Activated T-helper 2 cell treated with anti-CD3 and anti-CD28 coated beads, Interferon-gamma antibody, Interleukin-2, Interleukin-4, amounts not matched to agents 10 μg/mL and 5 μg/mL and 100 μg/mL, durations not matched to agents 14 hours and 24 hours and 36 hours (primary cell): ENCODE measurements at places on chromosomes 16 and 17. TPM values are rescaled to one million over a fixed set of nuclear protein-coding genes. Genes with fewer than 3 reads are reported as not detected.
A peak's percentile ranks its signal among the peaks of the same experiment; 100 is the strongest.

- peaks cover 13% of the 10 kb centered on the region for H3K36me3 ChIP-seq
- no peak overlapping the region for H3K27ac ChIP-seq
- DNase-seq = no peak
- peaks cover 8% of the 10 kb centered on the region for H3K27me3 ChIP-seq
- H3K4me3 ChIP-seq = no peak overlapping the region
- H3K4me1 ChIP-seq = peaks cover 40% of the 10 kb centered on the region
These were observed 14.5 kb downstream of the CD300LB start for GRCh38 chr17:74516561-74517328.

Gene NAGS
- total RNA-seq = 0.28 and 0.82 TPM in 2 replicates

DNA sequence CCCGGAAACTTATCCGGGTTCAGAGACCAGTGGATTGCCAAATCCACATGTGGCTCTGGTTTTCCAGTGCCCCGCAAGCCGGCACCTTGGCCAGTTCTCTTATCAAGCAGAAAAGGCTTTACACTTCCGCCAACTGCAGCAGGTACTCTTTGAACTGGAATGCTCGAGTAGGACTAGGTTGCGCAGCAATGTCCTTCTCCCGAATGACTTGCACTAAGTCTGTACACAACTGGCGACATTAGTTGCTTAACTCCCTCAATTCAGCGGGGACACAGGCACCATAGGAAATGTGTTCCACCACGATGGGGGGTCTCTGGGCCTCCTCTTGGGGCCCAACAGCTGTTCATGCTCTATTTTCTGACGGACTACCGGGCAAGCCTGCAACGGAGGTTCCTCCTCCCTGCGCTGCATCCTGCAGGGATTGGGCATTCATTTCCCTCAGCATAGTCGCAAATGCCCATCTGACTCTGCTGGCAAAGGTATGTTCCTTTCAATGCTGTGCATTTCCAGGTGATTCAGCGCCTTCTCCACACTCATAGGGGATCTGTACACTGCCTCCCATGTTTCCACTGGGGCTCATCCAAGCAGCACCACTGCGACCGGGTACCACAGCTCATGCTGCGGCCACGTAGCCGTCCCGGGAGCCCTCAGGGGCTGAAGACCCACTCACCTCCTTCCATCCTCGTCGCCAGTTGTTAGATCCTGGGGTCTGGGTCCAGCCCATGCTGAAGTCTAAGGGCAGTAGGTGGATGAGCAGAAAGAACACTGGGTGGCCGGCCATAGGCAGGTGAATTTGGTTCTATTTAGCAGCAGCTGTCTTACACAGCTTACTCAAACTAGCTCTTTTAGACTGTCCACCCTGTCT lies 34.2 kb upstream of the APPBP2 start:
- no peak for DNase-seq
- no peak overlapping the region for H3K27ac ChIP-seq
- H3K4me1 ChIP-seq = no peaks in the 10 kb centered on the region
- H3K4me3 ChIP-seq = no peak overlapping the region
- no peaks in the 10 kb centered on the region for H3K36me3 ChIP-seq

- H3K4me3 ChIP-seq = no peak overlapping the region
- H3K36me3 ChIP-seq = no peaks in the 10 kb centered on the region
- no peak for DNase-seq
- no peak overlapping the region for H3K27ac ChIP-seq
These were observed 33.2 kb downstream of the TIMM22 start for GRCh38 chr17:1029922-1030644.

Gene CHD3
- 158 and 164 TPM in 2 replicates for total RNA-seq

- no peak overlapping the region for H3K27ac ChIP-seq
- no peaks in the 10 kb centered on the region for H3K36me3 ChIP-seq
- DNase-seq = no peak
- H3K4me3 ChIP-seq = peak overlapping the region; percentile 72
These were observed 25.8 kb upstream of the HLF start for GRCh38 chr17:55238931-55239297.

Gene CCDC144A
- total RNA-seq = 2.0 and 3.0 TPM in 2 replicates

Gene RUNDC3A
- 0.16 and 0.18 TPM in 2 replicates for total RNA-seq

Gene RPAIN
- total RNA-seq = 61.0 and 63.1 TPM in 2 replicates

Gene RPL23
- 1,775 and 1,796 TPM in 2 replicates for total RNA-seq

Gene CX3CL1
- total RNA-seq = not detected in 2 replicates

DNA sequence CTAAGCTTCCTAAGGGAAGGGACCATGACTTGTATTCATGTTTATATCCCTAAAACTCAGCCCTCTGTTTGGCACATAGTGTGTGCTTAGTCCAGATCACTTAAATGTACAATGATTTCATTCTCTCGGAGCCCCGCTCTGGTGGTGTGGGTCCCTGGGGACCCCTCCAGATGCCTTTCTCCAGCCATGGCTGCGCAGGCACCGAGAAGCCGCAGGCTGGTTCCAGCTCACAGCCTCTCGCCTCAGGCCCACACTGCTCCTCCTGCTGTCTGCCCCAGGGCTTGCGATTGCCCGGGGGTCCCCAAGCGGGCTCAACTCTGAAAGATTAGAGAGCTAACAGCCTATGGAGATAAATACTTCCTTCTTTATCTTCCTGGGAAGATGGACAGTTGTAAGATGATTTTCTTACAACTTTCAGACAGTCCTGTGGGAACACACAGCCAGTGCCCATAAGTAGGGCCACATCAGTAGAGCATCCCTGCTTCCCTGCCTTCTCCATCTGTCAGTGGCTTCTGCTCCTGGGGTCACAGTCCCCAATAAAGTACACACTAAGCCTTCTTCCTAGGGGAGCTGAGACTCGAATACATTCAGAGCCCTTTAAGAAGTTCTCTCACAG lies 66.2 kb downstream of the CENPV start:
- DNase-seq = no peak
- peaks cover 46% of the 10 kb centered on the region for H3K4me1 ChIP-seq
- peak overlapping the region; percentile 97 for H3K27ac ChIP-seq

Gene WNT9B
- total RNA-seq = not detected in 2 replicates

GRCh38 chr17:42387661-42388380 lies 421 bp downstream of the STAT3 start:
- no peaks in the 10 kb centered on the region for H3K27me3 ChIP-seq
- H3K27ac ChIP-seq = peak overlapping the region; percentile 100
- peaks cover 39% of the 10 kb centered on the region for H3K4me1 ChIP-seq

Gene AGRP
- total RNA-seq = not detected in 2 replicates

GRCh38 chr16:2706611-2707311 lies 13.3 kb downstream of the PRSS27 start:
- no peaks in the 10 kb centered on the region for H3K4me1 ChIP-seq
- H3K27me3 ChIP-seq = no peaks in the 10 kb centered on the region
- no peak for DNase-seq
- H3K27ac ChIP-seq = no peak overlapping the region

DNA sequence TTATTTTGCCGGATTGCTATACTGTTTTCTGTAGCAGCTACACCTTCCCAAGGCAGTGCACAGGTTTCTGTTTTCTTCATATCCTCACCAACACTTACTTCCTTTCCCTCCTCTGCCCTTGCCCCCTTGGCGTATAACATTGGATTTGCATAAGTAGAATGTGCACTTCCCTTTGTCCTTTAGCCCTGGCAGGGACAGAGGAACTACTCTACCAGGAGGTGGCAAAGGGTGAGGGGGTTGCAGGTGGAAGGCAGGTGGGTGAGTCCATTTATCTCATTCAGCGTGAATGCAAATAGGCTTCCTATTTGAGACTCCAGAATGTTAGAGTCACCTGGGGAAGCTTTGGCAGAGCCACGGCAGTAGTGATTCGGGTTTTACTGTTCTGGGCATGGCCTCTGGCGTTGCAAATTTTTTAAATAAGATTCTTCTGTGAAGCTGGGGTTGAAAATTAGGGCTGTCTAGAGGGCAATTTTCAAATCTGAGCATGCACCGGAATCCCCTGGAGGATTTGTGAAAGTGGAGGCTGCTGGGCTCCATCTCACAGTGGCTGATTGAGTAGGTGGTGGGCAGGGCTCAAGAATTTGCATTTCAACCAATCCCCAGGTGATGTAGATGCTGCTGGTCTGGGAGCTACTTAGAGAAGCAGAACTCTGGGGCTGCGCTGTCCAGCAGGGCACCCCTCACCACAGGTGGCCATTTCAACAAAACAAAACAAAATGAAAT lies 84.7 kb downstream of the PLCG2 start:
- H3K4me1 ChIP-seq = no peaks in the 10 kb centered on the region
- no peak overlapping the region for H3K4me3 ChIP-seq
- H3K36me3 ChIP-seq = no peaks in the 10 kb centered on the region
- H3K27me3 ChIP-seq = no peaks in the 10 kb centered on the region

DNA sequence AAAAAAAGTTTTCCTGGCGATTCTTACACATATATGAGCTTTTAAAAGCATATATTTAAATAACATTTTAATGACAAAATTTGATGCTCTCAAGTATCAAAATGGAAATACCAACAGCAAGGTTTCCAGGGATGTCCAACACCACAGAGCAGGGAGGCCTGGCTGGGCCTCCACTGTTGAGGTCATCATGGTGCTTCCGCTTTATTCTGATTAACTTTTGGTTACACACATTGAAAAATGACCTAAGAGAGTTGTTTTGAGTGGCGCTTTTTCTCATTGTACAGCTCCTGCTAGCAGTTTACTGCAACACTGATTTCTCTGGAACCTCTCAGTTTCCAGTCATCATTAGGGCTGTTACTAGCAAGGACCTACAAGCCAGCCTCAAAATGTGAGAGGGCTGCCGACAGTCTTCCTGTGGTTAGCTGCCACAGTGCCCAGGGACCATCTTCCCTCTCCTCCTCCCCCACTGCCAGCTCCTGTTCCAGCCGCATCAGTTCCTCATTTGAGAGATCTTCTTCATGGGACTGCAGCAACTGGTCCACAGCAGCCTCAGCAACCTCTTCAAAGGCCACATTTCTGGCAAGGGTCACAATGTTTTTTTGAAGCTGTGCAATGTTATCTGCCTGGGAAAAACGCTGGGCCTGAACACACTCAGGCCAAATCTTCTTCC lies 21.3 kb downstream of the DEF8 start:
- H3K27me3 ChIP-seq = no peaks in the 10 kb centered on the region
- H3K4me1 ChIP-seq = peaks cover 15% of the 10 kb centered on the region

DNA sequence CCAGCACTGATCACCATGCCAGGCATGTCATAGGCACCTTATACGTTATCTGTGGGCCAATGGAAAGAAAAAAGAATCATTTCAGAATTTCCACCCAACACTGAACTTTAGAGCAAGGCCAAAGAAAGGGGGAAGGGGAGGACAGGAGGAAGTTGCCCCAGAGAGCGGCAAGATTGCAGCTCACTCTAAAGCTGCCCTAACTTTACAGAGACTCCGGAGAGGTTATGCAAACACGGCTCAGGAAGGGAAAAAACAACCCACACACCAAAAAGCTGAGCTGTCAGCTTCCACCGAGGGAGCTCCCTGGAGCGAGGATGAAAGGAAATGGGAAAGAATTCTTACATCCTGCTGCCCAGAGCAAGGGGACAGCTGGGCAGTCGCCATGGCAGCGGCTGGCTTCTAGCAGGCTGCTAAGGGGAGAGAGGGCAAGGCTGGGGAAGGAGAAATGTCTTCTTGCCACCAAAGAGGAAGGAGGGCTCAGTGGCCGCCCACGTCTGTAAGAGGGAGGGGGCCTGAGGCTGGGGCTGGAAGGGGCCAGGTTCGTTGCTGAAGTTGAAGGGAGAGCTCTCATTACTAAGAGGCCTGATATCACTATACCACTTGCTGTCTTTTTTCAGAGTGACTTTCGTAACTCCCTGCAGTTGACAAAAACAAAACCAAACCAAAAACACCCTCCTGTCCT lies 18.2 kb downstream of the COTL1 start:
- peak overlapping the region; percentile 78 for H3K4me3 ChIP-seq
- peak; percentile 55 for DNase-seq
- H3K36me3 ChIP-seq = peaks cover 65% of the 10 kb centered on the region
- peak overlapping the region; percentile 97 for H3K27ac ChIP-seq

Gene VAT1L
- total RNA-seq = not detected in 2 replicates

Gene CDK3
- 6.9 and 7.4 TPM in 2 replicates for total RNA-seq

- H3K27me3 ChIP-seq = peaks cover 34% of the 10 kb centered on the region
- H3K4me3 ChIP-seq = no peak overlapping the region
These were observed 4.3 kb downstream of the MT1H start for GRCh38 chr16:56673921-56674320.

DNA sequence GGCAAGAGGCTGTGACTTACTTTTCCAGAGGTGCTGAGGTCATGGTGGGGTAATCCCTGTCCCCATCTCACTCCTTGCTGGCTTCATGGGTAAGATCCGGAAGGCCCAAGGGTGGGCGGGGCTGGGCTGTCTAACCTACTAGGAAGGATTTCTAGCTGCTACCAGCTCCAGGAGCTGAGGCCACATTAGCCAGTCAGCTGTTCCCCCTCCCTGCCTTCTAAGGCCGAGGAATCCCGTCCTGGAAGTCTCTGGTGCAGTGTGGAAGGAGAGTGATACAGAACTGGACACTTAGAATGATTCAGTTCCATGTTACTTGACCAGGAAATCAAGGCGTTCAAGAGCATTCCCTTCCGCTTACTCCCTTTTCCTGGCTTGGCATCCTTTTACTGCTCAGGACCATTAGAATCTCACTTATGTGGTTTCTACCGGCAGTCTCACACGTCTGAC lies 8.9 kb downstream of the GNGT2 start:
- H3K27me3 ChIP-seq = no peaks in the 10 kb centered on the region
- H3K36me3 ChIP-seq = peaks cover 6% of the 10 kb centered on the region
- no peak overlapping the region for H3K4me3 ChIP-seq
- no peak overlapping the region for H3K27ac ChIP-seq

Gene IRX6
- total RNA-seq = not detected in 2 replicates

DNA sequence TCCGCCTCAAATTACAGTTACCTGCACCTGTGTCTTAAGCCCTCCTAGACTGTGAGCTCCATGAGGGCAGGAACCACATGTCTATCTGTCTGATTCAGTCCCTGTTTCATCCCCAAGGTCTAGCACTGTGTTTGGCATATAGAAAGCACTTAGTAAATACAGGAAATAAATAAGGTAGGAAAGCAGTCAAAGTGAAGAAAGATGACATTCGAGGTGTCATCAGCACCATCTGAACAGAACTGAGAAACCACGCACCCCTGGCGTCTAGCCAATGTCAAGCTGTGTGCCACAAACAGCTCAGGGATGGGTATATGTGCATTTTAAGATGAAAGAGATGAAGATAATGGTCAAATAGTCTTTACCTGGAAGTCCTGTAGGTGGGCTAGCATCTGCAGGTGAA lies 79.6 kb upstream of the ATP2A3 start:
- peaks cover 16% of the 10 kb centered on the region for H3K4me1 ChIP-seq
- DNase-seq = no peak
- H3K4me3 ChIP-seq = no peak overlapping the region
- peaks cover 69% of the 10 kb centered on the region for H3K36me3 ChIP-seq

DNA sequence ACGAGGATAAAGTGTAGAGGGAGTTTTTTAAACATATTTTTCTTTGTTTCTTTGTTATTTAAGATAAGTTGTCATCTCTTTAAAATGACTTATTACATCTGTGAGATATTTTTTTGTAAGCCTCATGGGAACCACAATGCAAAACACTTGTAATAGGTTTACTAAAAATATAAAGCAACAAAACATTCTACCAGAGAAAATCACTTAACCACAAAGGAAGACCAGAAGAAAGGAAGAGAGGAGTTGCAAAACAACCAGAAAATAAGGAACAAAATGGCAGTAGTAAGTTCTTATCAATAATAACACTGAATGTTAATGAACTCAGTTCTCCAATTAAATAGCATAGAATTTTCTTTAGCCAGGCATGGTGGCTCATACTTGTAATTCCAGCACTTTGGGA lies 22.9 kb downstream of the DHRS7B start:
- H3K27me3 ChIP-seq = no peaks in the 10 kb centered on the region
- no peak overlapping the region for H3K4me3 ChIP-seq
- DNase-seq = no peak
- H3K4me1 ChIP-seq = no peaks in the 10 kb centered on the region
- H3K27ac ChIP-seq = no peak overlapping the region

Gene EFNB3
- not detected in 2 replicates for total RNA-seq

- H3K27ac ChIP-seq = no peak overlapping the region
- peak overlapping the region; percentile 35 for H3K4me3 ChIP-seq
- peaks cover 36% of the 10 kb centered on the region for H3K4me1 ChIP-seq
- DNase-seq = no peak
- peaks cover 3% of the 10 kb centered on the region for H3K36me3 ChIP-seq
- peaks cover 33% of the 10 kb centered on the region for H3K27me3 ChIP-seq
These were observed 1.6 kb downstream of the KCNH4 start for GRCh38 chr17:42179335-42179734.
